ENCODE measurements at places on chromosomes 2 and 18. TPM values are rescaled to one million over a fixed set of nuclear protein-coding genes. Genes with fewer than 3 reads are reported as not detected.

The ONECUT2 gene
- 6.2 TPM for total RNA-seq

The CHRNG gene
- not detected for total RNA-seq

The CHRND gene
- total RNA-seq, result 0.22 TPM

The KLHL29 gene
- 2.1 TPM for total RNA-seq

DNA sequence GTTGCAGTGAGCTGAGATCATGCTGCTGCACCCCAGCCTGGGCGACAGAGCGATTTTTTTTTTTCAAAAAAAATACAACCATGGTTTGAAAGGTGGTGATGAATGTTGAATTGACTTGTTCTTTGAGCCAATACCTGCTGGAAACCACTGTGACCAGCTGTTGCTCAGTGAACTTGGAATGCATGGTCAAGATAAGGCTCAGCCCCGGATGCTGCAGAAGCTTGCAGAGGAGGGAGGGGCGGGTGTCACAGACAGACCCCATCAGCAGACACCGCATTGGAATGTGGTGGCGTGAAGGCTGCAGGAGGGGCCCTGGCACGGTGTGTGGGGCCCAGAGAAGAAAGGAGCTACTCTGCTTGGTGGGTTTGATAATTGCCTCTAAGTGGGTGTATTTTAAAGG is 91.6 kb downstream of the ITGB1BP1 start:
- H3K27ac ChIP-seq, result no peak overlapping the region
- no peak for DNase-seq
- H3K4me1 ChIP-seq, result no peaks in the 10 kb centered on the region
- no peak overlapping the region for H3K4me3 ChIP-seq
- H3K27me3 ChIP-seq, result no peaks in the 10 kb centered on the region

GRCh38 chr2:109430329-109430636 is 183.5 kb downstream of the SEPTIN10 start:
- H3K36me3 ChIP-seq, result no peaks in the 10 kb centered on the region
- no peak overlapping the region for H3K27ac ChIP-seq
- no peak for DNase-seq
- no peak overlapping the region for H3K4me3 ChIP-seq

GRCh38 chr2:61906186-61906470 is 654 bp downstream of the COMMD1 start:
- H3K36me3 ChIP-seq, result no peaks in the 10 kb centered on the region
- DNase-seq, result no peak
- peak overlapping the region; percentile 77 for H3K4me3 ChIP-seq
- peaks cover 7% of the 10 kb centered on the region for H3K4me1 ChIP-seq
- H3K27me3 ChIP-seq, result no peaks in the 10 kb centered on the region

GRCh38 chr2:58055033-58055786 is 8.6 kb downstream of the VRK2 start:
- no peaks in the 10 kb centered on the region for H3K4me1 ChIP-seq
- H3K36me3 ChIP-seq, result no peaks in the 10 kb centered on the region
- no peak overlapping the region for H3K4me3 ChIP-seq
- no peak overlapping the region for H3K27ac ChIP-seq

DNA sequence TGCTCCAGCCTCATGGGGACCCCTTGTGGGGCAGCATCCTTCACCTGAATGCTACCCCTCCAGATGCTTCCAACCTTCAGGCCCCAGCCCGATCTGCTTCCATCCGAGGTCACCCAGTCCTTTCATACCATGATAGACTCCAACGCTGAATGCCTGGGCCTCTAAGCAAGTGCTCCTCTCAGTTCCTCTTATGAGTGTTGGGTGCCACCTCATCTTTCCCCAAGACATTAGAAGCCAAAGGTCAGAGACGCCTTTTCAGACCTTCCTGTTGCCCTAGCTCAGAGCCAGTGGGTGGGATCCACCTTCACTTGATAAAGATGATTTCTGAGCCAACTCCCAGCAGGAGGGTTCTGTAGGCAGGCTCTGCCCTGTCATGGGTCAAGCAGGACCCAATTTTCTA is 174.5 kb upstream of the MGAT5 start:
- H3K27ac ChIP-seq, result no peak overlapping the region
- H3K27me3 ChIP-seq, result no peaks in the 10 kb centered on the region
- no peak for DNase-seq
- H3K36me3 ChIP-seq, result no peaks in the 10 kb centered on the region
- no peaks in the 10 kb centered on the region for H3K4me1 ChIP-seq
- no peak overlapping the region for H3K4me3 ChIP-seq

DNA sequence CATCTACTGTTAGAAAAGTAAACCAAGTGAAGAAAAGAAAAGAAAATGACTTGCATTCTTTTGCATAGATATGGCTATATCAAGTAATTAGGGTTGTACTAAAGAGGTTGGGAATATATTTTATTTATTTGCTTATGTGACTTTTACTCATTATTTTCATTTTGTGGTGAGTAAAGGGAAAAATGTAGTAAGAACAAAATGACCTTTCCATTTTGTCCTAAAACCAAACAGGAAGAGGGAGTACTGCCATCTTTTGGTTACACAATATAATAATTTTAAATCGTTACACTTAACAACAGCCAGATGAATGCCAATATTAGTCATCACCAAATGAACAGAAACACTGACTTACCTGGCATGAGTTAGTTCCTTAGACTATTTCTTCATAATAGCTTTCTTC is 47.3 kb upstream of the NDUFV2 start:
- no peaks in the 10 kb centered on the region for H3K36me3 ChIP-seq
- DNase-seq, result no peak
- H3K27me3 ChIP-seq, result no peaks in the 10 kb centered on the region
- H3K4me3 ChIP-seq, result no peak overlapping the region

DNA sequence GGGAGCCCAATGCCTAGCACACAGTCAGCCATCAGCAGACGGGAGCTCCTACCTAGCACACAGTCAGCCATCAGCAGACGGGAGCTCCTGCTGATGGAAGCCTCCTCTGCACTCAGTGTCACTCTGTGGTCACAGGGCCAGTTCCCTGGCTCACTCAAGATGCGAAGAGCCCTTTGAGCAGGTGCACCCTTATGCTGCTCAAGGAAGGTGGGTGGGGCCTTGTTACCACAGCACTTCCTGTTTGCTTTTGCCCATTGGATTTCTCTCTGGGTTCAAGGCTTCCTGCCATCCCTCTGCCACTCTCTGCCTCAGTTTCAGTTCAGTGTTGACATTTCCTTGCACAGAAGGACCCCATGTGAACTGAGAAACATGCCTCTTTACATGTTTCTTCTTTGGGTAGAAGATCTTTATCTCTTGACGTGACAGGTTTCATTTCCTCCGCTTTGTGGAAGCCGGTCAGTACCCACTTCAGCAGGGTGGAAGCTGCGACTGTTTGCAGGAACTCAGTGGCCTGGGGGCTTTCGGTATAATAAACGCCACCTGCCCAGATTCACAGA is 11.6 kb downstream of the TRIB2 start:
- no peak overlapping the region for H3K27ac ChIP-seq
- H3K4me1 ChIP-seq, result no peaks in the 10 kb centered on the region
- H3K27me3 ChIP-seq, result no peaks in the 10 kb centered on the region
- no peaks in the 10 kb centered on the region for H3K36me3 ChIP-seq
- no peak for DNase-seq

- H3K4me3 ChIP-seq, result no peak overlapping the region
- no peaks in the 10 kb centered on the region for H3K27me3 ChIP-seq
- H3K4me1 ChIP-seq, result no peaks in the 10 kb centered on the region
- DNase-seq, result no peak
- H3K27ac ChIP-seq, result no peak overlapping the region
- H3K36me3 ChIP-seq, result no peaks in the 10 kb centered on the region
These were observed 47.6 kb downstream of the GNAL start for GRCh38 chr18:11736656-11737055.

DNA sequence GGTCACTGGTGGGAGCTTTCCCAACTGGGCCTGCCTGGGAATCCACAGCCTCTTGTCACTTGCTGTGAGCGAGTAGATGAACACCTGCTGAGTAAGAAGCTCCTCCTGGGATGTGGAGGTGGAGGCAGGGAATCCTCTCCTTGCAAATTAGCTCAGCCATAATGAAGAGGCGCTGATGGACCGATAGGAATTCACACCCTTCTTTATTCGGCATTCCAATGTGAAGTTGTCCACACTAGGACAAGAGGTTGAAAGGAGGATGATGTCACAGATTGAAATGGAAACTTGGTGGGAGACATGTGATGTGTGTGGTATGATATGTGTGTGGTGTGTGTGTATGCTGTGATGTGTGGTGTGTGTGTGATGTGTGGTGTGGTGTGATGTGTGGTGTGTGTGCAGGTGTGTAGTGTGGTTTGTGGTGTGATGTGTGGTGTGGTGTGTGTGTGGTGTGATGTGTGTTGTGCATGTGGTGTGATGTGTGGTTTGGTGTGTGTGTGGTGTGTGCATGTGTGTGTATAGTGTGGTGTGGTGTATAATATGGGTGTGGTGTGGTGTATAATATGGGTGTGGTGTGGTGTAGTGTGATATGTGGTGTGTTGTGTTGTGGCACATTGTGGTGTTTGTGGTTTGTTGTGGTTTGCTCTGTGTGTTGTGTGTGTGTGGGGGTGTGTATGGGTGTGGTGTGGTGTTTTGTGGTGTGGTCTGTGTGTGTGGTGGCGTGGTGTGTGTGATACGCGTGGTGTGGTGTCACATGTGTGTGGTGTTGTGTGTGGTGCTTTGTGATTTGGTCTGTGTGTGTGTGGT is 216.4 kb downstream of the BCL2 start:
- no peaks in the 10 kb centered on the region for H3K4me1 ChIP-seq
- H3K4me3 ChIP-seq, result no peak overlapping the region
- H3K36me3 ChIP-seq, result no peaks in the 10 kb centered on the region
- DNase-seq, result no peak
- H3K27ac ChIP-seq, result no peak overlapping the region

DNA sequence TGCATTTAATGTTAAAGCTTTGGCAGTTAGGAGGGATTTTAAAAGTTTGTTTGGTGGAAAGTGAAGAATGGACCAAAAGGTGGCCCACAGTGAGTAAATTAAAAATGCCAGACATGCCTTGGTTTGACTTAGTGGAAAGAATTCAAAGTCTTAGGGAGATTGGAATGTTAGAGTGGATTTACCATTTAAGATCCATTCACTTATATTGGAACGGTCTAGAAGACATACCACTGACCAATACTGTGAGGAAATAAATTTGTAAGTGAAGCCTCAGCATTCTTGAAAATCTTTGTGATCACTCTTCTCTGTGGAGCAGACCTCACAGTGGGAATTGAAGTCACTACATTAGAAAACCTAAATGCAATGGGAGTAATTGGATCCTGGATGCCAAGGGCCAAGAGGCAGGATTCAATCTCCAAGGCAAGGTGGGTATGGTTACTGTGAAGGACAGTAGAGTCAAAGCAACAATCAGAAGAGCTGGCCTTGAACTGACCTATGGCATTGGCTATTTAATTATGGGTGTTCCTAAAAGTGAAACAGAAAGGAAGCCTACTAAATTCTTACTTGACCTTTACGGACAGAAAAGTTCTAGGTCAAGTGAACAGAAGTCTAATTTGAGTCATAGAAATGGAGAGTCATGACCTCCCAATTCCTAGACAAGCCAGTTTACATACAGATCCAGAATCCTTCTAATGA is 40.2 kb upstream of the VRK2 start:
- no peaks in the 10 kb centered on the region for H3K4me1 ChIP-seq
- no peak overlapping the region for H3K27ac ChIP-seq
- DNase-seq, result no peak
- H3K36me3 ChIP-seq, result no peaks in the 10 kb centered on the region
- H3K4me3 ChIP-seq, result no peak overlapping the region
- H3K27me3 ChIP-seq, result no peaks in the 10 kb centered on the region

- DNase-seq, result no peak
- H3K36me3 ChIP-seq, result no peaks in the 10 kb centered on the region
- H3K4me3 ChIP-seq, result no peak overlapping the region
- H3K27ac ChIP-seq, result no peak overlapping the region
- no peaks in the 10 kb centered on the region for H3K4me1 ChIP-seq
These were observed 836.3 kb upstream of the ACVR2A start for GRCh38 chr2:147008481-147008880.

GRCh38 chr2:158994920-158995676 is 26.7 kb downstream of the TANC1 start:
- no peak for DNase-seq
- H3K36me3 ChIP-seq, result no peaks in the 10 kb centered on the region
- H3K4me1 ChIP-seq, result peaks cover 17% of the 10 kb centered on the region
- no peaks in the 10 kb centered on the region for H3K27me3 ChIP-seq
- H3K4me3 ChIP-seq, result no peak overlapping the region
- no peak overlapping the region for H3K27ac ChIP-seq
